GOT3 (cell line): ENCODE measurements at places on chromosomes 11 and 22.

DNA sequence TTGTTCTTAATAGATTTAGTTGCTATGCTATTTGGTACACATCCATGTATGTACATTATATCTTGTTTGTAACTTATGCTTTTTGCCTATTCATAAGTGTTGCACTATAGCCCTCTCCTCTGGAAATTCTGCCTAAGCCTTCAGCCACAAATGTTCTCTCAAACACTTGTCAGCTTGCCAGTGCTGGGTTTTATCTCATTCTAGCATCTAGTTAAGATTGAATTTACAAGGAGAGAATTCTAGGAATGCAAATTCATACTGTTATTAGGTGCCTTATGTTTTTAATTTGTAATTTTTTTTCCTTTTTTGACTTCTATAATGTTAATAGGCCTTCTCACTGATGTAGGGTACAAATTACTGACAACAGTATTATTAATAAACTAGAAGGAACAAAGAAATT, 14.6 kb upstream of the CTSC start:
- DNase-seq: no peak

DNA sequence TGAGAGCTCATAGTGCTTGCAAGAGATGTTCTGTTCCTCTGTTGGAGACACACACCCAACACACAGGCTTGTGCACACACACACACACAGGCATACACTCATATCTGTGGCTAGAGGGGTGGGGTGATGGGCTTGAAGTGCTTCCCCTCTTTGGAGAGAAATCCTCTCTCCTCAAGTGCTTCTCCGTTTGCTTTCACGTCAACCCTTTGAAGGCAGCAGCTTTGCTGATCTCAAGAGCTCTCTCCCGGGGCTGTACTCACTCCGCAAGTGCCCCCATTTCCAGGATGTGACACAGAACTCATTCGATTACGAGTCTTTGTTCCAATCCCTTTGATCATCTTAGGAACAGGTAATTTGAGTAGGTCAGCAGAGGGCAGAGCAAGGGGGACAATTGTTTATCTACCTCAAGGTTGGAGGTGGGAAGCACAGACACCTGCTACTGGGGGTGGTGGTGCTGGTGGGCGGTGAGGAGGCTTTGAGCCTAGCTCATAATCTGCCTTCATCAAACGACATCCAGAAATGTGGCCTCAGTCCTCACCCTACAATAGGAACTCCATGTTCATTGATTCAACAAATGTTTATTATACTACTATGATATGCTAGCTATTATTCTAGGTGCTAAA, 529.8 kb upstream of the CADM1 start:
- no peak for DNase-seq

DNA sequence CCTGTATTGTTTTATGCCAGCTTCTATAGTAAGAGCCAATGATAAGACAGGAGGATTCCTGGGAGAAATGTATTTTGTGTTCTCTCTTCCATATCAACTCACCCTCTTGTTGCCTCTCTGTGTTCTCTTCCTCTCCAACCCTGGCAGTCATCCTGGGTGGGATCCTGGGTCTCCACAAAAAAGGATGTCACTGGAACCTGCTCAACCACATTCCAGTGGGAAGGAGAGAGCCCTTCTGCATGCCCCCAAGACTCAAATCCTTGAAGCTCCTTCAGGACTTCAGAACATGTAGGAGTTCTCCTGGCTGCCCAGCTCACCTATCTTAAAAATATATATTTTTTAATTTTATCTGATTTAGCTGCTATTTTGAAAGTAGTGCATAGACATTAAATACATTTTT, 26.1 kb downstream of the APOL6 start:
- DNase-seq: no peak

DNA sequence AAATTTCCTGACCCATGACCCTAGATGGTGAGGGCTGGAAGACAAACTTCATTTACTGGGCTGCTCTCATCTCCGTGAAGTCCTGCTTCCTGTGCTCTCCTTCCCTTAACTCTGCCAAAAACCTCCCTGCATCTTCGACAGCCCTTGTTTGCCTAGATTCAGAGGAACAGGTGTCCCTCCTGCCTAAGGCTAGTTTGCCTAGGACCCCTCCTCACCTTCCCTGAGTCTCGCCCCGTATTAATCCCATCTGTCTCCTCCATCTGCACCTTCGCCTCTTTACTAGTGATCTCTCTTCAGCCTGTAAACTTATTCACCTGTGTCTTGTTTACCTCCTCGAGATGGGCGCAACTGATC, 33.1 kb downstream of the EIF3F start:
- no peak for DNase-seq

GRCh38 chr11:65069217-65069616, 10.9 kb upstream of the NAALADL1 start:
- DNase-seq: no peak

- DNase-seq: no peak
Measured at GRCh38 chr11:95964281-95964680, 40.4 kb upstream of the MTMR2 start.

DNA sequence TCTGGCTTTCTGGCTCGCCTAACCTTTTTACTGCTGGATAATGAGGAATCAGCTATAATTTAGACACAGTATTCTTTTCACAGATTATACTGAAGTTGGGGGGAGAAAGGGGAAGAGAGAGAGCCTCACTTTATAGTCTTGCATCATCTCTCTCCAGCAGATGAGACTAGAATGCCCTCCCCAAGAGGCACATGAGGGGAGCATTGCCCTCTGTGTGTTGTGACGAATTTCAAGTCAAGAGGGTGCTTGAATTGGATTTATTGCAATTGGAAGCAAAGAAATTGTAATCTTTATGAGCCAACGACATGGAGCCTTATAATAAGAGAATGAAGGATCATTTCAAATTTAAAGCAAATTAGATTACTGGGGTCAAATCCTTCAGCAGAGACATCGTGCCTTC, 17.6 kb upstream of the CADM1 start:
- no peak for DNase-seq

DNA sequence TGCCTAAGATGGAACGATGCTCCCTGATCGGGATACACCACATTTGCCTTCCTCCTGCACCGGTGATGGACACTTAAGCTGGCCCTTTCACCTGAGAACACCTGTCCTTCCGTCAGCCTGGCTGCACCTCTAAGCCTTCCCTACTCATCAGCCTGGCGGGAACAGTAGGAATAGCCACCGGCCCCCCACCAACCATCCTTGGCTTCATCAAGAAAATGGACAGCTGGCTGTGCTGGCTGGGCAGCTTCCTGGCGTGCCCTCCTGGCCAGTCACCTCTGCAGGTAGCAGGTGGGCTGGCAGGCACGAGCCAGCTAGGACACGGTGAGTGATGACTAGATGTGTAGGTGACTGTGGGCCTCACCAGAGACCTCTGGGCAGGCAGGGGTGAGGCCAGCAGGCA, 142.8 kb downstream of the CTTN start:
- DNase-seq: no peak

- no peak for DNase-seq
Measured at GRCh38 chr11:64865286-64866172, 12.9 kb downstream of the EHD1 start.

DNA sequence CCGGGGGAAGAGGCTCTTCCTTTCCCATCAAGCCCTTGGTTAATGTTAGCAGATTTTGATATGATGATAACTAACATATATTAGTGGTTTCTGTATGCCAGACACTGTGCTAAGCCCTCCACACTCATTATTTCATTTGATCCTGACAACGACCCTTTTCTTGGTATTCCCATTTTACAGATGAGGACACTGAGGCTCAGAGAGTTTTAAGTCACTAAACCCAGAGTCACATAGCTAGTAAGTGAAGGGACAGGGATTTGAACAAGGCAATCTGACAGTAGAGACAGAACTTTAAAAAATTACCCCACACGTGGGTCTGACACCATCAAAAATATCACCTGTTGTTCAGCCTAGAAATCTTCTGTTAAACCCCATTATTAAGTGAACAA, 22.4 kb downstream of the POU2AF1 start:
- no peak for DNase-seq

GRCh38 chr11:76838678-76839068, 22.0 kb upstream of the ACER3 start:
- DNase-seq: no peak

GRCh38 chr11:122701143-122701542, 45.6 kb downstream of the UBASH3B start:
- no peak for DNase-seq

DNA sequence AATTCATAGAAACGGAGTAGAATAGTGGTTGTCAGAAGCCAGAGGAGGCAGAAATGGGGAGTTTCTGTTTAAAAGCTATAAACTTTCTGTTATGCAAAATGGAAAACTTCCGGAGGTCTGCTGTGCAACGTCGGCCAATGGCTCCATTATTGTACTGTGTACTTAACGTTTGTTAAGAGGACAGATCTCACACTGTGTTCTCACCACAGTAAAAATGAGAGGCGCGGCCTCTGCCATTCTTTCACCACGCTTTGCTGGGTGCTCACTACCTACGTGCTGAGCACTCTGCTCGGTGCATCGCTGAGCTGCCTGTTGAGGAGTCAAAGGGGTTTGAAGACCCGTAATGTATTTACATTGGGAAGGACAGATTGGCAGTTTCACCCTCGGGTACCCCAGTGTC, 218.8 kb upstream of the B3GAT1 start:
- no peak for DNase-seq

DNA sequence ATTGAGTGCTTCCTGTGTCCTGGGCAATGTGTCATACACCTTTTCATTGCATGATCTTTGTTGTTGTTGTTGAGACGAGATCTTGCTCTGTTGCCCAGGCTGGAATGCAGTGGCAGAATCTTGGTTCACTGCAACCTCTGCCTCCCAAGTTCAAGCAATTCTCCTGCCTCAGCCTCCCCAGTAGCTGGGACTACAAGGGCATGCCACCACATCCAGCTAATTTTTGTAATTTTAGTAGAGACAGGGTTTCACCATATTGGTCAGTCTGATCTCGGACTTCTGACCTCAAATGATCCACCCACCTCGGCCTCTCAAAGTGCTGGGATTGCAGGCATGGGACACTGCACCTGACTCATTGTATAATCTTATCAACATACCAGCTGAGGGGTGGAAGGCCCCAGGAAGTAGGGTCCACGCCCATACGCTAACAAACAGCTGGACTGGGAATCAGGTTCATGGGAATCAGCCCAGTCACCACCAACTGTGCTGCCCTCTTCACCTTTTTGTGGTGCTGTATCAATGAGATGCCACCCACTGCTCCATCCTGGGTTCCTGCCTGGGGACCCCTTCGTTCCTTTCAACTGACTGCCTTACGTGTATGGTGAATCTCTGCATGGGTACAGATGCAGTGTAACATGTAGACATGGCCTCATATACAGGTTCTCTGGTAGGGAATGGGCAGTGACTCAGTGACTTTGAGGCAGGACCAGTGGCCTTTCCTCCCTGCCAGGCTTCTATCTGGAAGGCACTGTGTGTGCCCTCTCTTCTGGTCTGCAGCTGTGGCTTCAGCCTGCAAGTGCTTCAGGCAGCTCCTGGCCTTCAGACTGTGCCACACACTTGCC, 32.5 kb upstream of the YWHAH start:
- no peak for DNase-seq

GRCh38 chr11:17263769-17264168, 12.8 kb upstream of the NUCB2 start:
- no peak for DNase-seq

DNA sequence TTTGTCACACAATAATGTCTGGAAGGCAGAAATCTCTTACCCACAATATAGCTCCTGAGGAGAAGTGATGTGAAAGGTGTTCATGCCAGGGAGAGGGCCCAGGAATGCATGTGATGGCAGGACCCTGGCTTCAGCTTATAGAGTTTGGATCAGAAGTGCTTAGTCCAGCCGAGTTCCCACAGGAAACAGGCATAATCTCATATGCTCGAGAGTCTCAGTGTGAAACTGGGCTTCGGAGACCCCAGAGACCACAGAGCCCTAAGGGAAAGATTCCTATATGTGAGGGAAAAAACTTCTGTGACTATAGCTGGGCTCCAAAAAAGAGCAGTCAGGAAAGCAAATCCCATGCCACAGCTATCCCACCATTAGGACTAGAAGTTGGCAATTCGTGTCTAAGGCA, at the start of gene OR52N5:
TSS of gene OR52N5 (minus strand) at position 101 of the 400 bp plus-strand sequence. CDS start 4,721 bp downstream, outside the sequence.
- DNase-seq: no peak

GRCh38 chr11:64249038-64249437, 2.3 kb upstream of the PLCB3 start:
- no peak for DNase-seq

- no peak for DNase-seq
Measured at GRCh38 chr11:80655834-80656233, 1215.0 kb upstream of the TENM4 start.

GRCh38 chr11:45432100-45432499, 146.0 kb upstream of the SYT13 start:
- no peak for DNase-seq

- no peak for DNase-seq
Measured at GRCh38 chr11:17608821-17609220, 61.8 kb downstream of the OTOG start.

DNA sequence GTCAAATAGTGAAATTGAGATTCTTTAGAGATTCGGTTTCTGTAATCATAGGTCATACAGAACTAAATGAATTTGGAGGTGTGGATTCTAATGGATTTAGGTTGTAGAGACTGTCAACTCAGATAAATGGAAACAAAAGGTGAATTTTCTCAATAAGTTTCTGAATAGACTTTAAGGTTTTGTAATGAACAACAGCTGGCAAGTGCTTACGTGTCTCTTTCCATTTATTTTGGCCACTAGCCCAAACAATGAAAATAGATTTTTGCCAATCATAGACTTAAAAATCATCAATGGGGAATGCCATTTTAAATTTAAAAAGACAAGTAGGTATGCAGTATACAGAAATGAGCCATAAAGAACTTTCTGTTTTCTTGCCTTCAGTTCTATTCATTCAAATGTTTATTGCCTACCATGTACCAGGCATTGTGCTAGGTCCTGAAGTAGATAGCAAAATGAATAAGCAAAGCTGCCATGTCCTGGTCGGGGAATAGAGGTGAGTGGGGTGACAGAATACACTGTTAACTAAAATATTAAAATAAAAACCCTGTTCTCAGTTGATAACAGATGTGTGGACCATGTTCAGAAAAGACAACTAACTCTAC, 16.9 kb upstream of the TMEM135 start:
- DNase-seq: no peak

DNA sequence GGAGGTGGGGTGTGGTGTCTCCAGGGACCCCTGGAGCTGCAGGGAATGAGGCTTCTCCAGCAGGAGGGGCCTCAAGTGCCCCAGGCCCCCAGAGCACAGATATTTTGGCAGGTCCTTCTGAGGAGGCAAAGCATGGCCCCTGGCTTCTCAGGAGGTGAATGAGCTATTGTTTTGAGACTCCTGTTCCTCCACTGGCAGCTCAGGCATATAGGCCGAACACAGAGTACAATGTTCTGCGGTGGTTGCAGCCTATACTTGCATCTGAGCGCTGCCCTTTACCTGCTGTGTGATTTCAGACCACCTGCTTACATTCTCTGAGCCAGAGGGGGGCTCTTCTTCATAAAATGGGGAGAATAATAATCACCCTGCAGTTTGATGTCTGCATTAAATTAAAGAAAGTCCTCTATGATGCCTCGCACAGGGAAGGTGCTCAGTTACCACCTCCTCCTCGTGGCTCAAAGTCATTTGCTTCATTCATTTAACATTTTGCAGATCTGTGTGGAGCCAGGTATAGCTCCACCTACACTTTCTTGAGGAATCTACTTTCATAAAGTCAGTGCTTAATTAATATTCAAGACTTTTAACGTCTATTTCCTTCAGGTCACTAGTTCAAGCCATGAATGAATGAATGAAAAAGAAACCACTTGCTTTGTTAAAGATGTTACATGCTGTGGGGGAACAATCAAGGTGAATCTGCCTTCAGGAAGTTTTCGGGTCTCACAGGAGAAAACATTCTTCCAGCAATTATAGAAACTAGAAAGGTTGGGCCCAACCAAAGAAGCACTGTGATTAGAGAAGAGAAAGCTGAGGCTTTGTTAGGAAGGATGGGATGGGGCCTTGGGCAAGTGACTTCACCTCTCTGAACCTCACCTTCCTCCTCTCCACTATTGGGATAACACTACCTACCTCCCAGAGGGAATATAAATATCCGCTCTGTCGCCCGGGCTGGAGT, 68.4 kb downstream of the ADAMTS15 start:
- no peak for DNase-seq
